ENCODE measurements at places on chromosomes 12 and 14. TPM values are rescaled to one million over a fixed set of nuclear protein-coding genes. Genes with fewer than 3 reads are reported as not detected.

Gene CCDC38
- total RNA-seq: not detected

Gene EML5
- 0.96 TPM for total RNA-seq

DNA sequence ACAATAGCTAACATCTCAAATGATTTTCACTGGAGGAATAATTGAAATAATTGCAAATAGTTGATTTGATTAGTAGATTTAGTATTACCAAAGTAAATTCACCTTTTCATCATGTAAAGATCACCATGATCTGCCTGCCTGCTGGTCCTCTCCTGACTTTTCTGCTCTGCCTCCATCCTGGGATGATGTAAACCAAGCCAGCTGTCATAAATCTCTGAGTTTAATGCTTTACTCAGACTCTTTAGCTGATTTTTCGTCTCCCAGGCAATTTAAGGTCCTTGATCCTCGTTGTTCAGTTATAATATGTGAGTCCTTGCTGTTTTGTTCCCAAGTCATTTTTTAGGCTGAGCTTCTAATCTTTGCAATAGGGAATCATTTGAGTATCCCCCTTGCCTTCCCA is 138.0 kb downstream of the ANO4 start:
- DNase-seq: no peak

DNA sequence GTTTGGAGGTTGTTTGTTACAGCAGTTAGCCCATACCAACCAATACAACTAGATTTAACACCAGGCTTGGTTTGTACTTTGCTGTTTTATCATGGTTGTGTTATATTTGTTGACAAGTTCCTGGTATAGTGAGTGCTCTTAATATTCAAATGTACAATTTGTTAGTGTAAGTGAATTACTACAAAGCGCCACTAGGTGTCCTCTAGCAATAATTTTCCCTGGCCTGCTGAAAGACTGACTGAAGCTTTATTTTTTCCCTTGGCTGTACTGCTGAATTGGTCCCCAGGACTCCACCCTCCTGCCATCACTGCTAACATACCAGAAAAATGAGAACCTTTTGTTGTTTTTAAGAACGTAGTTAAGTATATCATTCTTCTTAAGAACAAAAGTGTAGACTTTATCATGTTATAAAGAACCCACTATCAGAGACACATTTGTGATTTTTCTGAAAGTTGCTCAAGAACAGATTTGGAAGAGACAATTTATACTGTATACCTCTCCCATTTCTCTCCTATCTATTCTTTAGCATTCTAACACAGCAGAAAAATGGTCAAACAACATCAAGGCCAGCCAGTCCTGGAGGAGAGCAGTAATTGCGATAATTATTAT is 75.3 kb upstream of the FAR2 start:
- DNase-seq: peak; percentile 47

Gene COL2A1
- not detected for total RNA-seq

Gene PKP2
- total RNA-seq: 6.2 TPM

- DNase-seq: no peak
Observed at GRCh38 chr12:63928305-63928704, 83.8 kb downstream of the SRGAP1 start.

GRCh38 chr12:93823616-93824391 is 146.6 kb downstream of the CRADD start:
- DNase-seq: peak; percentile 41

GRCh38 chr12:81530352-81530751 is 228.8 kb downstream of the PPFIA2 start:
- DNase-seq: no peak

Gene TTC9
- total RNA-seq: 1.3 TPM

DNA sequence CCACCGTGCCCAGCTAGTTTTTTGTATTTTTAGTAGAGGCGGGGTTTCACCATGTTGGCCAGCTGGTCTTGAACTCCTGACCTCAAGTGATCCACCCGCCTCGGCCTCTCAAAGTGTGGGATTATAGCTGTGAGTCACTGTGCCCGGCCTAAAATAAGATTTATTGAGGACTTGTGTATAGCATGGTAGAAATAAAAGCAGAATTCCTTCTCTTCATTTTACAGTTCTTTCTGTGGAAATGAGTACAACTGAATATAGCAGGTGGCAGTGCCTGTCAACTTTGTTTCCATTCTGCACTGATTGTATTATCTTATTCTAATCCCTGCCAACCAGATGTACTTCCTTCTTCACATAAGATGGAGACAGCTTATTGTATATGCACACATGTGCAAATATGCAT is 41.0 kb downstream of the DIP2B start:
- DNase-seq: peak; percentile 75

DNA sequence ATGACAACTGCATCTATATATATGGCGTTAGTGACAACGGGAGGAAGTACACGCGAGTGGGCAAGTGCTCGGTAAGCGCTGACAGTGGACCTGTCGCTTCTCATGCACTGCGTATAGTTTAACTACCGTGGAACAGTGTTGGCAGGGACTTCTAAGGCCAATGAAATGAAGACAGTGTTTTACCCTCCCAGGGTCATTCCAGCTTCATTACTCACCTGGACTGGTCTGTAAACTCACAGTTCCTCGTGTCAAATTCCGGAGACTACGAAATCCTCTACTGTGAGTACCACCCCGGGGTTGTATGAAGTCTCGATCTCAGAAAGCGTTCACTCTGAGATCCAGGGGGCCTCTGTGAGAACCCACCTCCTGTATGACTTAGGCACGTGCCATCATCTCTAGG is 129.2 kb upstream of the EVL start:
- DNase-seq: peak; percentile 26

Gene HOXC5
- total RNA-seq: not detected

- no peak for DNase-seq
Observed at GRCh38 chr12:14560904-14561574, 6.6 kb downstream of the PLBD1 start.

Gene NYNRIN
- not detected for total RNA-seq

DNA sequence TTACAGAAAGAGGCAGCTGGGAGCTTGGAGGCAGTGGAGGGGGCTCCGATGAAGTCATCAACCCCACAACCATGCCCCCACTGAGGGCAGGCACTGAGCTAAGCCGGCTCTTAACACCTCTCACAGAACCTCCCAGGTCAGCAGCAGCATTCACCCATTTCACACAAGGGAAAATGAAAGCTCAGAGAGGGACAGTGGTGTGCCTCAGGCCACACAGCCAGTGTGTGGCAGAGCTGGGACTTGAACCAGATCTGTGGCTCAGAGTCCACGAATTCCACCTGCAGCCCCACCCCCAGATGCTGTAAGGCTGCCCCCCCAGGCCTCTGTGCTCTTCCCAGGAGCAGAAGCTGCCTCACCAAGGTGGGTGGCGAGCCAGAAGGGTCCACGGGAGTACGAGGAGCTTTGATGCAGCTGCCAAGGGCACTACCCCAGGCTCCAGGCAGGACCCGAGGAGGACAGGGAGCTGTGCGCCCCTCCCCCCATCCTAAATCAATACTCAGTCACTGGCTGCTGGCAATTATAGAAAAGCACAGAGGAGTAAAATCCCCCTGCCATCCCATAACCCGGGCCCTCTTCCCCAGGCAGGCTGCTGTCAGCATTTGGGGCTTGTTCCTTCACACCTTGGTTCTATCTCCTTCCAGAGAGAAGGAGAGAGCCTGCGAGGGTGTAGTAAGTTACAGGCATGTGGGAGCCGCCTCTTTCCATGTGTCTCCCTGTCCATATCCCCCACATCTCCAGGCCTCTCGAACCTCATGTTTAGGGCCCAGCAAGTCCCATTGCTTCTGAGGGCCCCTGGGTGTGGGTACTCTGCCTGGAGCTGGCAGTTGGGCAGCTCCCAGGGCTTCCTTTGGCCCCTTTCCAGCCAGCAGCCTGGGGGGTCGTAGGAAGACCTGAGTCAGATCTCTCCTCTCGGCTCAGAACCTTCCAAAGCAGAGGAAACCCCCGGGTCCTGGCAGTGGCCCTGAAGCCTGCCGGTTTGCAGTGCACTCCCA is 47.6 kb downstream of the FAM222A start:
- DNase-seq: peak; percentile 6

Gene MYF6
- not detected for total RNA-seq

DNA sequence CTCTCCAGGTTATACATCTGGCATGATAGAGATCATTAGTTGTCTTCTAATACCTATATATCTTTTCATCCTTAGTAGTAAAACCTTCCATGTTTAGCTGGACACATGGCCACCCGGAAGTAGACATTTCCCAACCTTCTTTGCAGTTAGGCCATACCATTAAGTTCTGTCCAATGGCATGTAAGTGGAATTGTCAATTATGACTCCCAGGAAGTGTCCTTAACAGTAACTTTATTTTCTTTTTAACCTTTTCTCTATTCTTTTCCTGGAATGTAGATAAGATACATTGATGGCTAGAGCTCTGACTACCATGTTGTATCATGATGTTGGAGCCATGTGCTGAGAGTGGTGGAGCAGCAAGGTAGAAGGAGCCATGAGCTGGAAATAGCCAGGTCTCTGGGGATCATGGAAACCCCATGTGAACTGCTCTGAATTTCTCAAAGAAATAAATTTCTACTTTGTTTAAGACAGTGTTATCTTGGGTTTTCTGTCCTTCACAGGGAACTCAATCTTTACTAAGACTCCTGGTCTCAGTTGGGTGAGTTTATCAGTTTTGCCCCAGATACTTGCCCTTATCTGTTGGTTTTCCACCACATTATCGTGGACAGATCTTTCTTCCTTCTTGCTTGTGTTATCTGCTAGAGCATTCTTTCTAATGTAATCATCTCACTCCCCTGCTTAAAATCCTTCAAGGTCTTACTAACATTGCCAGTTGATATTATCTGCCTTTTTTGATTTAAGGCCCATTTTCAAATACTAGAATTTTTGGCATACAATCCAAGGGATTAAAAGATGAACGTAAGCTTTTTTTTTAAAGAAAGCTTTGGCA is 5.1 kb upstream of the LTA4H start:
- no peak for DNase-seq

Gene FBLN5
- total RNA-seq: not detected

DNA sequence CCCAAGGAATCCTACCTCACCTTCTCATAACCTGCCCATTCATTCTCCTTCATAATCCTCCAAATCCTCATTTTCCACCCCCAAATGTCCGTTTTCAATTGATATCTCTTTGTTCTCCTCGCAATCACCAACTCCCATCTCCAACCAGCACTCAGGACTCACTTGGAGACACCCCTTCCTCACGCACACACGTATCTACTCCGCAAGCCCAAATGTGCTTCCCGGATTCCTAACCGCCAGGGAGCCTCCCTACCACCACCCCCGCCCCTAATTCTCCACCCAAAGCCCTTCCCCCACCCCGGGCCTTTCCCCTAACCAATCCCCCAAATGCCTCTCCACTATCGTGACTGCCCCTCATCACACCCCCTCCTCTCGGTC is 304 bp downstream of the KCTD10 start:
- no peak for DNase-seq

Gene CMA1
- not detected for total RNA-seq

GRCh38 chr12:52601671-52602070 is 408 bp upstream of the KRT72 start:
- no peak for DNase-seq

DNA sequence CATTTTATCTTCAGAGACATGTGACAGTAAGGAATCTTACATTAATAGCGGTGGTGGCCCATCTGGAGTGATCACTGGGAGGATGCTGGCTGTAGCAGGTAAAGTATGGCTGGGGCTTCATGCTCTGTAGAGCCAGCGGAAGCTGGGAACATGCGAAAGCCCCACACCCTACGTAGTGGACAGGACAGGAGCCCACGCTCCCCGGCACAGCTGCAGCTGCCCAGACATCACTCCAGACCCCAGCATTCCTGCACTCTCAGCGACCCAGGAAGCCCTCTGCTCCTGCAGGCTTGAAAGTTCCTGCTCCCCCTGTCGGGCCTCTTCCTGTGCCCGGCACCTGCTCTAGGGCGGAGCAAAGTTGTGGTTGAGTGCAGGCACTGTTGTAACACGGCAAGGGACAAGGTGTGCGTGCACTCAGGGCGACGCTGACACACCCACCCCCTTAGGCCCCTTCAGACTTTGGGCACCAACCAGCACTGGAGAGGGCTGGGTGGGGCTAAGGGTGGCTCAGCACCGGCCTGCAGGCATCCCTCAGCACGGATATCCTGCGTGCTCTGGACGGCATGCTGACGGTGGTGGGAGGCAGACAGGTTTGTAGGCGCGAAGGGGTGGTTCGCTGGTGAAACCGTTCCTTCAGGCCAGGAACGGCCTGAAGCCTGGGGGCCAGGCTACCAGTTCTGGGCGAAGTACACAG is 568.3 kb downstream of the FSCB start:
- no peak for DNase-seq

GRCh38 chr12:27246774-27247173 is 2.7 kb downstream of the STK38L start:
- no peak for DNase-seq

Gene LYZ
- total RNA-seq: not detected

GRCh38 chr14:40911141-40911540 is 695.5 kb upstream of the LRFN5 start:
- no peak for DNase-seq

DNA sequence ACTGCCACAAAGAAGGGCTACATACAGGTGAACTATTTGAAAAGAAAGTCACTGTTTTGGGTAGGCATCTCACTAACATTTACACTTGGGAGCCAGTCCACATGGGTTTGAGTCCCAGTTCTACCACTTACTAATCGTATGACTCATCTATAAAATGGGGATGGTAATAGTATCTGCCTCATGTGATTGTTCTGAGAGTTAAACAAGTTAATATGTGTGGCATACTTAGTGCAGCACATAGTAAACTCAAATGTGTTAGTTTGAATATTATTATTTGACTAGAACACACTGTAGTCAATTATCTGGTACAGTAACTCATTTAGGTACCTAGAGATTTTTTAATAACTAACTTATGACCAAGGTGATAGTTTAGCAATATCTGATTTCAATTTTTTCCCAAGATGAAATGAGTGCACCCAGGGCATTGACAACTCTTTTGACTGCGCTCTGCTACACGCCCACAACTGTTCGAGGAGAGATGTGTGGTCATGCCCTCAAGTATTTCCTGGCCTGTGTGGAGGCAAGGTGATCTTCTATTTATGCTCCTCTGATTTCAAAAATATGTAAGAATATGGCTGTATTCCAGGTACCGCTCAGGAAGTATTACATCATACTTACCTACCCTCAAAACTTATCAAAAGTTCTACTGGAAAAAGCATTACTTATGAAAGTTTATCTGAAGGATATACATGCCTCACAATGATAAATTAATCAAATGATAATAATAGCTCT is 210.6 kb upstream of the EGLN3 start:
- DNase-seq: no peak

GRCh38 chr14:70890826-70891659 is 16.2 kb upstream of the PCNX1 start:
- no peak for DNase-seq

GRCh38 chr12:130251236-130251780 is 86.4 kb upstream of the PIWIL1 start:
- no peak for DNase-seq

- peak; percentile 96 for DNase-seq
Observed at GRCh38 chr12:76183459-76184186, 99.1 kb upstream of the NAP1L1 start.

- DNase-seq: no peak
Observed at GRCh38 chr14:105161964-105162668, 6.5 kb downstream of the JAG2 start.

Gene GAS2L3
- total RNA-seq: 32.8 TPM

Gene LRIG3
- total RNA-seq: 25.9 TPM

- DNase-seq: no peak
Observed at GRCh38 chr12:112297188-112297587, 85.0 kb downstream of the HECTD4 start.

Gene IPO8
- 14.7 TPM for total RNA-seq

Measured in M059J (cell line).